ENCODE measurements at places on chromosomes 7 and 10.

GRCh38 chr7:114392686-114393085 is 21.9 kb upstream of the FOXP2 start:
- peak; percentile 83 for DNase-seq

GRCh38 chr10:111600772-111601171 is 523.9 kb downstream of the ADRA2A start:
- DNase-seq: no peak

GRCh38 chr7:22811746-22812280 is 10.8 kb downstream of the TOMM7 start:
- DNase-seq: no peak

- peak; percentile 95 for DNase-seq
Observed at GRCh38 chr7:151599401-151600227, 79.9 kb upstream of the RHEB start.

GRCh38 chr7:81273601-81274397 is 354.9 kb upstream of the SEMA3C start:
- DNase-seq: no peak

- no peak for DNase-seq
Observed at GRCh38 chr10:97215619-97216260, 30.0 kb upstream of the SLIT1 start.

DNA sequence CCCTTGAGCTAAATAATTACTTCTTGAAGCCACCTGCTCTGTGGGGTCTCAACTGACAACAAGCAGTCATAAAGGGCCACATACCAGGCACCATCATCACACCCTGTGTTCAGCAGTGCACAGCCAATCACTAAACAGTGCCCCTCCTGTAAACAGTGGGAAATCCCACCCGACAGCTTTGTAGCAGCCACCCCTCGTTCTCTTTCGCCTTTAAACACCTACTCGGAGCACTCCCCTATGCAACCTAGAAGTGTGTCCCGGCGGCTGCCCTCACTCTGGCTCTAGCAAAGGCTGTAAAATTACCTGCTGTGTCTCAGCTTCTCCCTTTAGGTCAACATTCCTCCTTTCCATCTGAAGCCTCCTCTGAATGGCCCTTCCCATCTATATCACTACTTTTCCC is 111.9 kb downstream of the TCERG1L start:
- no peak for DNase-seq

DNA sequence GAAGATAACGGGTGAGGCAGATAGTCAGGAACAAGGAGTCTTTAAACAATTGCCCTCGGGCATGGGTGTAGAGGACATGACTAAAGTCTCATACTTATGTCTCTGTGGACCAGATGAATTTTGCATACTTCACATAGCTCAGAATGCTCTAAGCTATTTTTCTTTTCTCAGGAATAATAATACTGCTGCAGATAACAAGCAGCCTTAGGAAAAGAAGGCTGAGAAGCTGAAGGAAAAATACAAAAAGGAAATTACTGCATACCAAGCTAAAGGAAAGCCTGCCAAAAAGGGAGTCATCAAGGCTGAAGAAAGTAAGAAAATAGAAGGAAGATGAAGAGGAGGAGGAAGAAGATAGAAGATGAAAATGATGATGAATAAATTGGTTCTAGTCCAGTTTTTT is 13.4 kb upstream of the ERCC6 start:
- DNase-seq: peak; percentile 40

- DNase-seq: no peak
Observed at GRCh38 chr10:62136931-62137330, 131.7 kb downstream of the RTKN2 start.

DNA sequence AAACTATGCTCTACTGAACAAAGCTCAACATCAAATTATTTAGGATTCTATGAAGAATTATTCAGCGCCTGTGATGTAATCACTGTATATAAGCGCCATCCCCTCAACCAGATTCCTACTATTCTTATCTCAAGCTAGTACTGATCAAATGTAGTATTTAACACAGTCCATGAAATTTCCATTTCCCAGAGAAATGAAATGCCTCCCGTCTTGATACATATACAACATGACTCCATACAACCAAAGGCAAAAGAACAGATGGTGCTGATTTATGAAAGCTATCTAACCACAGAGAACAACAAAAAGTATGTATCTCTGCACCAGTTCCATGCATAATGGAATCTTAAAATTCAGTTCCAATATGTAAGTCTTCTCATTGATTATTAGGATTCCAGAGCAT is 406.1 kb downstream of the PARD3 start:
- no peak for DNase-seq

GRCh38 chr7:78121888-78122287 is 323.3 kb downstream of the PHTF2 start:
- no peak for DNase-seq

DNA sequence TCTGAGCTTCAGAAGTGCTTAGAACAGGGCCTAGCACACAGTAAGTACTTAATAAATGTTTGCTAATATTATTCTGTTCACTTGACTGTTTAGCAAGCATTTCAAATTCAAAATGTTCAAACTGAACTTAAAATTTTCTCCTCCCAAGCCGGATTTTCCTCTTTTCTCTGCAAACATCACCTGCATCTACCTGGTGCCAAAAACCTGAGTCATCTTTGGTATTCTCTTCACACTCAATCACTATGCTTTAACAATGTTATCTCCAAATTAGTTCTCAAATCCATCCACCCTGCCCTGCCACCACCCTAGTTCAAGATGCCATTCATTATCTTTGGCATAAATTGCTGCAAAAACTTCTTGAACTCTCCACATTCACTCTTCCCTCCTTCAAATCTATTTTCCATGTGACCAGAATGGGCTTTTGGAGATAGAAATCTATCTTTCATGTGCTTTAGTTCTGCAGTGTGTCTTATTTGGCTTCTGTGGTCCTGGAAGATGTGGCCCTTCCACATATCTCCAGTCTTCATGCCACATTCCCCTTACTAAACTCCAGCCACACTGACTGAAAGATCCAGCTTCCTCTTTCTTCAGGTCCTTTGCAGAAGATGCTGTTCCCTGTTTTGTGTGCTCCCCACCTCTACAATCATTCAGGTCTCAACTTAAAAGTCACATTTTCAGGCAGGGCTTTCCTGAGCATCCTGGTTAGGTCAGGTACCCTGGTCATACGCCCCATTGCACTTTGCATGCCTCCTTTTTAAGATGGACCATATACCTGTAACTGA is 2.0 kb downstream of the GGCT start:
- no peak for DNase-seq

- DNase-seq: no peak
Observed at GRCh38 chr10:121921238-121921931, 6.4 kb downstream of the ATE1 start.

- no peak for DNase-seq
Observed at GRCh38 chr10:13395540-13395939, 47.4 kb upstream of the SEPHS1 start.

GRCh38 chr10:49652421-49653272 is 26.8 kb upstream of the C10orf53 start:
- DNase-seq: no peak

DNA sequence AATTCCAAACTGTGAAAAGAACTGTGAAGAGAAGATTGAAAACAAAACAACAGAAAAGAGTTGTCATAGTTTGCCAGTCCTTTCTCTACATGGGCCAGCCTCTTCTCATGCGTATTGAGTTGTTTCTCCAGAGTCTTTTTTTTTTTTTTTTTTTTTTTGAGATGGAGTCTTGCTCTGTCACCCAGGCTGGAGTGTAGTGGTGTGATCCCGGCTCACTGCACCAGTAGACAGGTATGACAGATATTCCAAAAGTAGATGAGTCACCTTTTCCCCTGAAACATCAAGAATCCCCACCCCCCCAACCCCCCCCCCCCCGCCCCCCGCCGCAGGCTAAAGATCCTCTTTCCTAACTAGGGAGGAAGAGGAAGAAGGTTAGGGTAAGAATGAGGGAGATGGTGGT is 15.6 kb upstream of the KMT2C start:
- no peak for DNase-seq

- DNase-seq: no peak
Observed at GRCh38 chr10:68212721-68213352, 19.1 kb downstream of the ATOH7 start.

- no peak for DNase-seq
Observed at GRCh38 chr7:90587766-90588165, 8.4 kb upstream of the CDK14 start.

- no peak for DNase-seq
Observed at GRCh38 chr7:140998715-140999114, 16.0 kb downstream of the MRPS33 start.

GRCh38 chr10:107880185-107880584 is 715.7 kb upstream of the SORCS1 start:
- no peak for DNase-seq

GRCh38 chr10:131250454-131251145 is 60.9 kb downstream of the TCERG1L start:
- no peak for DNase-seq

DNA sequence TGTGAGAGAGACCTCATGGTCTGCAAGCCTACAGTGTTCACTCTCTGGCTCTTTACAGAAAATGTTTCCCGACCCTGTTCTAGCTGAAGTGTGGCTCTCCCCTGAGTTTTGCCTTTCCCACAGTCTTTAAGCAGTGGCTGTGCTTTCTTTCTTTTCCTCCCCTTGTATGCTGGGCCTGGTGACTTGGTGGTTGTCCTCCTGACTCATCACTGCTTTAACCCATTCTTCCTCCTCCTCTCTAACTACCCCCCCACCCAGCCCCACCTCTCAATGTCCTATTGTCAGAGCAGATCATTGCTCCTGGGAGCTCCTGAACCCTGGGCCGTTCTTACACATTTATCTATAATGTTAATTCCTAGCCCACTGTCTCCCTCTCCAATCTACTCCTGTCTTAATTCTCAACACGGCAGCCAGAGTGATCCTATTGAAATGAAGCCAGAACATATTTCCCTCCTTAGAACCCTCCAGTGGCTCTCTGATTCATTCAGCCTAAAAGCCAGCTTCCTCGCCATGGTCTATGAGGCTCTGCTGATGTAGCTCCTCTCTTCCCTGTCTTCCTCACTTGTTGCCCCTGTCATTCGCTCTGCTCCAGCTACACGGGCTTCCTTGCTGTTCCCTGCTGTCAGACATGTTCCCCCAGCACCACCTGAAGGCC is 55.0 kb downstream of the DENND11 start:
- DNase-seq: peak; percentile 57

DNA sequence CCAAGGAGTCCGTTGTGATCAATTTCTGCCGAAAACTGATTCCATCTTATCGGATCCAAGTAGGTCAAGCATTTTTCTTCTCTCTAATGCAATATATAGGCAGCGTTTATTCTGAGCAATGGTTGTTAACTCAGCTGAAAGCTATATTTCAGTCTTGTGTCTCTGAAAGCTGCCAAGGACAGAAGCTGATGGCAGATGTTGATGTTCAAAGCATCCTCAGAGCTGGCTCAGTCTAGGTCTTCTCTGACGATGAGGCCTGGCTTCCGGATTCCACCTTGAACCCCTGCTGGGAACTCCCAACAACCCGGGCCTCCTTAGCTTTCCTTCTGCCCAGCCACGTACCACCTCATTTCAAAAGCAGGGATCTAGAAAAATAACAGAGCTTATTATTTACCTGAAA is 863.6 kb downstream of the NRG3 start:
- no peak for DNase-seq

All from Daoy (cell line).